Suprapubic skin (tissue), 4 donors: ENCODE measurements at places on chromosomes 11 and 22. TPM values are rescaled to one million over a fixed set of nuclear protein-coding genes. Genes with fewer than 3 reads are reported as not detected.

DNA sequence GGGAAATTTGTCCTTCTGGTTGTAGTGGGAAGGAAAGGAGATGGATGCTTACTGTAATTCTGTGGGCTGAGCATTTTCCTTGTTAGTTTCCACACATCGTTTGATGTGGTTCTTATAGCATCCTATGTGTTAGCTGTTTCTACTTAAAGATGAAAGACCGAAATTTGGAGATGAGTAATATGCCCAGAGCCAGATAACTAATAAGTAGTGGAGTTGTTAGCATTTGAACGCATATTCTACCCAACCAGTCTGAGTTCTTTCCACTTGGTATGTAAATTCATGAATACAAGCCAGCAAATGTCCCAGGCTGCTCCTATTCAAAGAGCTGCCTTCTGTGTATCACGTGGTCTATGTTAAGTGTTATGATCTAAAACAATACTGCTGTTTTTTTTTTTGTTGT, 14.6 kb downstream of the SPECC1L start:
- no peak for DNase-seq

GRCh38 chr11:8910649-8911026, 351 bp upstream of the AKIP1 start:
- no peak for DNase-seq

- no peak for DNase-seq
Measured at GRCh38 chr11:105158436-105158835, 18.9 kb upstream of the CARD18 start.

DNA sequence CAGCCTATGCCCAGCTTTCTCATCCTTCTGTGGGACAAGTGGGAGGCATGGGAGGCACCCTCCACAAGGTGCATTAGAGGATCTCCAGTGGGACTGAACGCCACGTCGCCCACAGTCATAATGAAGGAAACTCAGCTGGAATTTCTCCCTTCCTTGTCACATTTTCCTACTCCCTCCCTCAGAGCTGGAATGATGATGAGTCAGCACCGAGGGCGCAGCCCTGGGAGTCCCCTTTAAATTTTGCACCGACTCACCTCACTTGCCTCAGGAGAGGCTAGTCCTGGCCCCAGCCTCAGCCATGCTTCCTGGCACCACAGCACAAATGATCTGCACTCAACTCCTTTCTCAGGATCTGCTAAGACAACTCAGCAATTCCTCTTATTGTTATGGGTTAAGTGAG, 34.3 kb downstream of the DBX1 start:
- DNase-seq = no peak

Gene NOX4
- 1.4 TPM for total RNA-seq

DNA sequence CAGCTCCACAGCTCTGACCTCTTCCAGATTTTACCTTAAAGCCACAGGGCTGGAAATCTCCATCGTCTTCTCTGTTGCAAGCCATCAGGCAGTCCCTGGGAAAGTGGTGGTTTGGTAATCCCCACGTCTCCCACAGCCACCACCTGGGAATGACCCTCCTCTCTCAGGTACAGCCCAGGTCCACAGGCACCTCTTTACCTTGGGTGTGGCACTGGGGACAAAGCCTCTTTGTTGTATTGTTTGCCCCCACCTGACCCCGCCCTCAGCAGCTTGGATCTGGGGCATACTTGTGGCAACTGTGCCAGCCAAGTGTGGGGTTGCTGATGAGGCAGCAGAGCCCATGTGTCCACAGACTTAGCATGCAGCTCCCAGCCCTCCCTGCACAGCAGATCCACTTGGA, 77.6 kb downstream of the LRRC32 start:
- peak; percentile 75 for DNase-seq

DNA sequence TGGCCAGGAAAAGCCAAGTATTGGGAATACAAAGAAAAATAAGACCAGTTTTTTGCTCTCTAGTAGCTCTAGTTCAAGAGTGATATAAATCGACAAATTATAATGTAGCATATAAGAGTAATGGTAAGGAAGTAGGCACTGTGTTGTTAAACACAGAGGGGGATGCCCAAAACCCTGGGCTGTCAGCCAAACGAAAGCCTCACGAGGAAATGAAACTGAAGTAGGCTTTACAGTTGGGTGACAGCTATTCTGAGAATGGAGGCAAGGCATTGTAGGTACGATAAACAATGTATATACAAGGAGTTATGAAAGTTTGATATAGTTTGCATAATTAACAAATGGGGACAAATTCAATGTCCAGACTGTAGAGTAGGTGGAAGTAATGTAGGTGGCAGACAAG, 176.4 kb downstream of the FAM181B start:
- no peak for DNase-seq

DNA sequence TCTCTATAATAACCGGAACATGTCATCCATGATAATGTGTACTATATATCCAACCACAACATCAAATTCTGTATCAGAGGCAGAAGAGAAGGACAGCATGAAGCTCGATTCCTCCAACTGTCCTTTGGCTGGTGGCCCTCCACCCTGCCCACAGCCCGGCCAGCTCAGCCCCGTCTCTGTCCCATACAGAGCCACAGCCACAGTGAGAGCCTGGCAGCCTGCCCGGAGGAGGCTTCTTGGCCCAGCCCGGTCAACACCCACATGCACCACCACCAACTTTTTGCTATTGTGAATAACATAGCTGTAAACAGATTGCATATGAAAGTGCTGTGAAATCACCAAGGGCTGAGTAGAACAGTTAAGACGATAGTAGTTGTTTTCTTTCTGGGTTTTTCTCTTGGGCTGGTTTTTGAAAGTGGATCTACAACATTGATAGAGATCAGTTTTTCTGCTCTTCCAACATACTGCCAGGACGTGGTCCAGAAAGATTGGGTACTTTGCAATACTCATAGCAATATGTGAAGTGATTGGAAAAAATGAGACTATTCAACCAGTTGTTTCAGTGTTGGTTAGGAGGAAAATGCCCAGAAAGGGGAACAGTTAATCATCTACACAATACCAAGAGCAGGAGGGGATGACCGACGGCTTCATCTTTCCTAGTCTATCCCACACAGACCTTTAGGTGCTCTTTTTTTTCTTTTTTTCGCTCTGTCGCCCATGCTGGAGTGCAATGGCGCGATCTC, 6.9 kb upstream of the TUBA8 start:
- DNase-seq = no peak

DNA sequence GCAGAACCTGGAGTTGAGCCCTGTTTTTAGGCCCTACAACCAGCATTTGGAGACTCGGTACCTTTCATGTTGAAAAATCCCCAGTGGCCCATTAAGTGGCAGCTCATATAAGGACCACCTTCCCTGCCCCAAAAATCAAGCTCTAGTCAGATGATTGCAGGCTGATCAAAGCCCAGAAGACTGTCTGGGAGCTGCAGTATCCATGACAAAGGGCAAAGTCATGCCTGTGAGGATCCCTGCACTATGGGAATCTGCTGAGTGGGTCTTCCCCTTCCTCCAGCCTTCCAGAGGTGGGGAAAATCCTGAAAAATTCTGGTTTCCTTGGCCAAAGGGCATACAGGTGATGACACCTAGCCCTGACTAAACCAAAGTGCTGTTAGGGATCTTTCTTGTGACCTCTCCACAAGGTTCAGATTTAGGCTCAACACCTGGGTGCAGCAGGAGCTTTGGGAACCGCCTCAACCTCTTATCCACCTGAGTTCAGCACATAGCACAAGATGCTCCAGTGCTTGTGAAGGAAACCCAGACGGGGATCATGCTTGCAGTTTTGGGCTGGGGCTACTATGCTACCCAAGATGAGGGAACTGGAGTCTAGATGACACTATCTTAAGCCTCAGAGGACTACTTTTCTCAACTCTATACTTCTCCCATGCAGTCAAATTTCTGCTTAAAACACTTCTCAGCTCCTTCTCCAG, 1.2 kb upstream of the TRIM3 start:
- no peak for DNase-seq

- no peak for DNase-seq
Measured at GRCh38 chr11:71979094-71979493, 19.6 kb upstream of the IL18BP start.

DNA sequence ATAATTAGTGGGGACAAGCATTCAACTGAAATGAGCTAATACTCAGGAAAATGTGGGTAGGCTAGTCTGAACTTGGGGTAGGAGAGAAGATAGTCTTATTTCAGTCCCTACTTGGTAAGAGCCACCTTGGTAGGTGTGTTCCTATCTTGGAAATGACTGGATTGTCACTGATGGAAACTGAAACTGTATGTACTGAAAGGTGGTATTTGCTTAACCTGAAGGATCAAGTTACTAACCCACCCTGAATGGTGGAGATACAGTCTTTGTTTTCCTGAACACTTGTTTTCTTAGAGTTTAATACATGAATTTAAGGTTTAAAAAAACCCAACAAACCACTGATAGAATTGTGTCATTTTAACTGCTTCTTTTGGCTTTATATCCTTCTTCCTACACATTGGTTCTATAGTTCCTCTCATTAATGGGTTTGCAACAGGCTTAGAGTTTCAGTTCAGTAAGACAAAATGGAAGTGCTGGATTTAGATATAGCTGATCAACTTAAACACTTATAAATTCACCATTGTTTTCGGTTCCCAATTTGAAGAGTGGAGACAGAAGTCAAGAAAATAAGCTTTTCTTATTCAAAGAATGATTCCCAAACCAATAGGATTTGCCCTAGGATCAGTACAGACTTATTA, 4.2 kb downstream of the FAR1 start:
- DNase-seq = no peak

DNA sequence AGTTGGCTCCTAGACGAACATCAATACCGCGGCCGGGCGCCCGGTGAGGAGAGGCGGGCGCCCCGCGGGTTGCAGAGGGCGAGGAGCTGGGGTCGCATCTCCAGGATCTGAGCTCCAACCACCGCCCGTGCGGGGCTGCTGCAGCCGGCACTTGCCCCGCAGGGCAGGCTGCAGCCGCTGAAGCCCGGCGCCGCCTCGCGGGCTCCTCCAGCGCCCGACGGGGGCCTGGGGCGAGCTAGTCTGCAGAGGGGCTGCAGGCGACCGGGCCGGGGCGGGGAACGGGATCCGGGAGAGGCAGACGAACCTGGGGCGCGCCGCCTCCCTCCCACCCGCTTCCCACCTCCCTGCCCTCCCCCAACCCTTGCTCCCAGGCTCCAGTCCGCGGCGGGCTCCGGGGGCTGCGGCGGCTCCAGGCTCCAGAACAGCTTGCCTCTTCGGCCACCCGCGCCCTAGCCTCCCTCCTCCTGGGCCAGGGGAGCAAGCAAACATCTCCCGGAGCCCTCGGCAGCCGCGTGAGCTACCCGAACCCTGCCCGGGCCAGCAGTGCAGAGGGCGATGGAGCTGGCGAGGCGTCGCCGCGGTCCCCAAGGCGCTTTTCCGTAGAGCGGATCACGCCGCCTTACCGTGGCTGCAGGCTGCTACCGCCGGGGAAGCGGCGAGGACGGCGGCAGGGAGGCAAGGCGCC, 802 bp downstream of the TENM4 start:
- DNase-seq = peak; percentile 67

Gene CRACR2B
- 35.5 TPM for total RNA-seq

DNA sequence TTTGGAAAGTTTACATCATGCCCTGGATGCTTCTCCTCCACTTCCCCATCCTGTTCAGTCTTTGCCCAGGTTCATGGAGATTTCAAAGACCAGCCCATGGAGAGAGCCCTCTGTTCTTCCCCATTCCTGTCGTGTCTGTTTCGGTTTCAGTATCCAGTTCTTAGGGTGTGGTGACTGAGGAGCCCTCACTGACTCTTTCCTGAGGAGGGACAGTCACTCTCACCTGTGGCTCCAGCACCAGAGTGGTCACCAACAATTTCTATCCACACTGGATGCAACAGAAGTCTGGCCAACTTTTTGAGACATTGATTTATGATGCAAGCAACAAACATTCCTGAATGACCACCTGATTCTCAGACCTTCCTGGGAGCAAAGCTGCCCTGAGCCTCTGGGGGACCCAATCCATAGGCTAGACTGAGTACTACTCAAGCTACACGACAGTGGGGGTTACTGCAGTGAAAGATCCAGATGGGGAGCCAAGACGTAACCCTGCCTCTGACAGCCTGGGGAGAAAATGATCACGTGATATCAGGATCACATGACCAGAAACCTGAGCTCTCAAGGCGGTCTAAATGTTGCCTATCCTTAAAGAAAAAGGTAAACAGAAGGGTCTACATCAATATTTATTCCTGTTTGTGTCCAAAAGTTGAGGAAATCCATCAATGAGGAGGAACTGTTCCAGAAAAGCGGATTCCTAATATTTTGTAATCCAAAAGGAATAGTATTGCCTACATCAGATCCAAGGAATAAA, 76.2 kb upstream of the VPREB1 start:
- DNase-seq = no peak

Gene PGAP2
- 62.1 TPM for total RNA-seq

DNA sequence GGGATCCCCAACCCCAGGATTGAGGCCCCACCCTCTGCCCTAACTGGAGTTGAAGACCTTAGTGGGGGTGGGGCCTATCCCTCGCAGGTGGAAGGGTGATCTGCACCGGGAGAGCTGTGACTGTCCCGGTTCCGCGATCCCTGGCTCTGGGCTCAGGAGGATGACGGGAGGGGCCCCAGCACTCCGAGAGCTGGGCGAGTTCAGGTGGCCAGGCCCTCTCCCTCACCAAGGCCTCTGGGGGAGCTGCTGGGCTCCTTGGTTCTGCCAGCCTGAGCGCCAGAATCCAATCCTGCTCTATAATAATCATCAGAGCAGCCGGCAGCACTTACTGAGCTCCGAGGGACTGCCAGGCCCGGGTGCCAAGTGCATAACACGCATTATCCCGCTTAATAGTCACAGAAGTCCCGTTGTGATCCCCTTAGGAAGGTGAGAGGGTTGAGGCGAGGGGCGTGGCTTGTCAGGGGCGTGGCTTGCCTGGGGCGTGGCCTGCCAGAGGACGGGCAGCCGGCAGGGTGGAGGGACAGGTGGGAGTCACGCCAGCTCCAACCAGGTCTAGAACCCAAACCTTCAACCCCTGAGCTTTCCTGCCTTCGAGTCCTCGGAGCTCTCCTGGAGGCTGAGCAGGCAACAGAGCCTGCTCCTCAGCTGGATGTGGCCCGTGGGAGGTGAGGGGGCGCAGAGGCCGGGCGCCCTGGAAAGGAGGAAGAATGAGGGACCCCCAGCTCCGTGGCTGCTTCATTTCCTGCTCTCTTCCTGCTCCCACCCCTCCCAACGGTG, 7.3 kb upstream of the SYT7 start:
- DNase-seq = peak; percentile 80

GRCh38 chr22:47369020-47369419, 606.6 kb downstream of the TBC1D22A start:
- DNase-seq = peak; percentile 67

Gene C11orf21
- not detected for total RNA-seq
